ENCODE measurements at places on chromosomes 16 and 17.

GRCh38 chr17:81520021-81520901, 7.7 kb upstream of the ACTG1 start:
- DNase-seq, result no peak

GRCh38 chr17:21339011-21339410, 37.1 kb upstream of the KCNJ12 start:
- DNase-seq, result no peak

DNA sequence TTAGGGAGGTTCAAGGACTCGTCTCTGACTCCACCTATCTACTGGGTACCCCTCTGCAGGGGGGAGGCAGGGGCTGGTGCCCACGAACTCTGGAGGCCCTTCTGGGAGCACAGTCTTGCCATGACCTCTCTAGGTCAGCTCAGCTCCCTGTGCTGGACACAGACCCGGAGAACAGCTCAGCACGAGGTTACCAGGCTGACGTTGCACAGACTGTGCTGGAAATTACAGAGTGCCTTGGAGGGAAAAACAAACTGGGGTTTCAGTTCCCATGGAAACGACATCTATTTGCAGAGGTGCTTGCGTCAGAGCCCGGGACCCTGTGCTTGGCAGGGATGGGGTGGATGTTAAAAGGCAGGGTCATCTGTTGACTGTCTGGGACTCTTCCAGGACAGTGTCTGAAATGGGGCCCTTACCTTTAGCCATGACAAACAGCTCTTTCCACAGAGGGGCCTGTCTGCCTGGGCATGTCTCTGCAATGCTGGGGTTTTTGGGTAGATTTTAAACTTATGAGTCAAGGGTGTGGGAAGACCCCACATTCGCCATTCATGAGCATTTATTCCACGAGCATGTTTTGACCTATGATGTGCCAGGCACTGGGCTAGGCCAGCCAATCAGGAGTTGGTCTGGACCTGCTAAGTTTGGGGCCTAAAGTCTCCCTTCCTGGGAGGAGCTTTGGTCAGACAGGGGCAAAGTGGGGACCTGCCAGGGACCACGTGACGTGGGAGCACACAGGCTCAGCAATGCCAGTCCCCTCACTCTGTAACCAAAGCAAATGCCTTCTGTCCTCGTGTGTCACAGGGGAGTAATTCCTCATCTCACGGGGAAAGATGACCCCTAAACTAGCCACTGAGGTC, 22.5 kb downstream of the CCR7 start:
- DNase-seq, result no peak

DNA sequence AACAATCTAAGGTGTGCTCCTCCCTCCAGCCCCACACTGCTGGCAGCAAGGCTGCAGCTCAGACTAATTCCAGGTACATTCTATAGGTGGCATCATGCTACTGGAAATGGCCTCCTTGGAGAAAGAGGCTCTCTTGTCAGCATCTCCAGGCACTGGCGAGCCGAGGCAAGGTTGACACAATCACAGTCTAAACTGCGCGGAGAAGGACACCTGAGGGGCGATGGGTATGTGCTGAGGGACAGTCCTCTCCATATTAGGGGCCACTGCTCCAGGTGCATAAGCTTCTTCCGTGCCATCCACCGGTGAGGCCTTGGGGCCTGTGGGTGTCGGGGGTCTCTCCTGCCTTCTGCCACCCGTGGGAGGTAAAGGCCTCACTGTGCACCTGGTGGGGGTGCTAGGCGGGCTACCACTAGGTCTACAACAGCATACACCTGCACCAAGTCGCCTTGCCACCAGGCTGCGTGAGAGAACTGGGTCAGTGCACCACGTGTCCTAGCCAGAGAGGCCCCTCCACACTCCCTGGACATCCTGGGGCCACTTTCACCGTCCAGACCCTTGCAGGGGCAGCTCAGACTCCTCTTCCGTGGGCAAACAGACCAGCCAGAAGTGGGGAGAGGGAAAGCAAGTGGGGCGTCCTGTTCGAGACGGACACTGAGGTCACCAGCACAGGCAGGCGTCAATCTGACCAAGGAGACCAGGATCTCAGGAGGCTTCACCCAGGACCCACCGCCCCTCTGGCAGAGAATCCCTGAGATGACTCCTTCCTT, 12.1 kb upstream of the CBX8 start:
- DNase-seq, result no peak

GRCh38 chr16:67770346-67770991, 35.9 kb downstream of the RANBP10 start:
- DNase-seq, result no peak

DNA sequence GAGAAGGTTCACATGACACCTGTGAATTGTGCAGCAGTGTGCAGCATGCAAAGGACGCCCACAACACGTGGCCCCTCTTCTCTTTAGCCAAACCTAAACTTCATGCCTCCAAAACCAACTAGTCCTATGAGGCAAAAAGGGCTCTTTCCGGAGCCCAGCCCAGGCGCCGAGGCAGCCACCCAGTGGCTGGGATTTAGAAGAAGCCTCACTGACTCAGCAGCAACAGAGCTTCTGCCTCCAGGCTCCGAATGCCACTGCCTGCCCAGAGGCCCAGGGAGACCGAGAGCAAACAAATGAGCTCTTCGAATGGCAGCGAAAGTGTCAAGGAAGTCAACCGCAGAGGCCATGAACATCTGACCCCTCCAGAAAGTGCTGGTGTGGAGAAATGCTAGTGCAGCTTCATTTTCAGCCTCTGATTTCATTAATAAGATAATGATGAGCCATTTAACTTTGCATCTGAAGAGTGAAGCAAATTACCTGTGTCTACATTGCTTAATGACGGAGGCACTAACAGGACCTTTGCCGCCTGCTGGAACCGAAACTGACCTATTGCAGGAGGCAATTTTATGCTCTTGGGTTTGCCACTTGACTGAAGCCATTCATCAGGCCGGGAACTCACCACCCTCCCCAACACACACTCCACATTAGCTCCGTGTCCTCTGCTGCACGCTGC, 157.7 kb upstream of the RPL38 start:
- no peak for DNase-seq

GRCh38 chr17:9079461-9080103, 58.3 kb downstream of the NTN1 start:
- DNase-seq, result no peak

DNA sequence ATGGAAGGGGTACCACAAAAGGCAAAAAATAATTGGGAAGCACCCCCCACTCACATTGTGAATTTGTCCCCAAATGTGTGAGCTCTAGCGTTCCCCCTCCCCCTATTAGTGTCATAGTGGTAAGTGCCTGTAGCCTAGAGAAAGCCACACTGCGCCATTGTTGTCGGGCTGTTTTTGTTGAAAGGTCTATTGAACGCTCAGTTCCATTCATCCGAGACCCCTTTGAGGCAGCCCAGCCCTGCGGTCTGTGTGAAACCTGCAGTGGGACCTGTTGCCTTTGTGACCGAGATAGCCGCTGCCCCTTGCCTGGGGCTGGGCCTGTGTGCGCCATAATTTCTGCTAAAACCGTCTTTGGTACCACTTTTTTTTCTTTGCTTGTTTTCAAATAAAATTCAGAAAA, 3.0 kb downstream of the JPT2 start:
- no peak for DNase-seq

GRCh38 chr16:8620535-8620934, 963 bp upstream of the METTL22 start:
- no peak for DNase-seq

DNA sequence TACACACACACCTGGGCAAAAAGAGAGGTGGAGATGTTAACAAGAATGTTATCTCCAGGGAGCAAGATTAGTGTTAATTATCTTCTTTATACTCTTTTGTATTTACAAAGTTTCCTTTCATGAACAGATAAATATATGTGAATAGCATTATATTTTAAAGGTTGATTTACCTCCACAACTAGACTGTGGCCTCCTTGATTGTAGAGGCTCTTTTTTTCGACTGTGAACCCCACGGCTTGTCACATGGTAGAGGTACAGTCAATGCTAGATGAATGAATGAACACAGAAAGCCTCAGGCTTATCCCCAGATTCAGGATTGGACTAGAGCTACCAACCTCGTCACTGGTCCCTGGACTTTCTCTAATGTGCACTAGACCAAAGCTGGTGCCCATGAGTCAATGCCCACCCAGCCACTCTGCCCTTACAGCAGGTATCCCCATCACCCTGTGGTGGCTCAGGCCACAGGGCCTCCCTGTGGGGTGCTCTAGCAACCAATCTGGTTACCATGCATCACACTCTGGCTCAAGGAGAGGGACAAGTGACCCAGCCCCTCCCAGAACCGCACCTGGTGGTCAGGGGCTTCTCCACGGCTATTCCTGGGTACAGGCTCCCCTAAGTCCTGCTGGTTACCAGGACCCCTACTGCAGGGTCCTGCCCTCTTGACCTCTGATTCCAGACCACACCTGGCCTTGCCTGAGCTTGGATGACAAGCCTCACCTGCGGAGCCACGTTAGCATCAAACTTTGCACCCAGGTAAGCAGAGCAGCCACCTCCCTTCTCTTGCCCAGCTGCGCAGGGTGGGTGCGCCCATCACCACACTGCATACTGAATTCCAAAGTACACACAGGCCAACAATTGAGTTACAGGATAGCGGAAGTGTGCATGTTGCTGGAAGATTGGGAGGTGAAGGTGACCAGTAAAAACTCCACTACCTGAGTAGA, 101.0 kb downstream of the CDYL2 start:
- no peak for DNase-seq

GRCh38 chr16:11405331-11406176, 60.3 kb downstream of the RMI2 start:
- peak; percentile 0 for DNase-seq

DNA sequence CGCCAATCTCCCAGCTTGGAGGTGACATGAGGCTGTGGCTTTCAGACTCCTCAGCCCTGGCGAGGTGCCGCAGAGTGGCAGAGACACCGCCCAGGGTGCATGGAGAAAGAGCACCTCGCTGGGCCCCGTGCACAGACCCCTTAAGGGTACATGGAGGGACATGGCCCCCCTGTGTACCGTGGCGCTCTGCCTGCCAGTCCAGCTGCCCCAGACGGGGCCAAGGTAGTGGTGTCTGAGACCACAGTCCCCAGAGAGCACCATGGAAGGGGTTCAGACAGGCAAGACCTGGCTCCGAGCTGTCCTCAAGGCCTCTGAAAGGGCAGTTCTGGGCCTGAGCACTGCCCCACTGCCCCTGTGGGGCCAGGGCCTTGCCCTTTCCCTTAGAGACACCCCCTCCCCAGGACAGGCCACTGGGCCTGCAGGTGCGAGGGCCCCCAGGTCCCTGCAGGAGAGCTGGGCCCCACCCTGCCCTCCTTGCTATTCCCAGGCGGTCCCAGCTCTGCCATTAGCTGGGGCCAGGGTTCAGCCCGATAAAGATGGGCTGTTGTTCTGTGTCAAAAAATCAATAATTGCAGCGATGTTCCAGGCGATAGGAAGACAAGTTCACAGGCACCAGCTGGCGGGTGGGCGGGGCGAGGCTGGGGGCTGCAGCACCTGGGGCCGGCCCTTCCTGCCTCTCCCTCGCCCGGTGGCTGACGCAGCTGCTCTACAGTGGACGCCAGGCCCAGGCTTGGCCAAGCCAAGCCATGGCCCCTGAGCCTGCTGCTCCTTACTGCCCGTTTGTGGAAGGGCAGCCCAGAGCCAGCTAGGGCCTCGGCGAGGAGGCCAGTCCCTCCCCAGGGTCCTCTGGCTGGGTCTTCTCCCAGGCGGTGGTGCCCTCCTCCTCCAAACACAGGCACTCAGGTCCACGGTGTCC, 51.7 kb downstream of the ZFPM1 start:
- DNase-seq, result no peak

GRCh38 chr16:69294051-69294450, 17.1 kb upstream of the VPS4A start:
- DNase-seq, result no peak

GRCh38 chr16:65702707-65703402, 581.0 kb upstream of the CDH11 start:
- no peak for DNase-seq

- DNase-seq, result no peak
These were observed 35.4 kb downstream of the CHD9 start for GRCh38 chr16:53090286-53090590.

DNA sequence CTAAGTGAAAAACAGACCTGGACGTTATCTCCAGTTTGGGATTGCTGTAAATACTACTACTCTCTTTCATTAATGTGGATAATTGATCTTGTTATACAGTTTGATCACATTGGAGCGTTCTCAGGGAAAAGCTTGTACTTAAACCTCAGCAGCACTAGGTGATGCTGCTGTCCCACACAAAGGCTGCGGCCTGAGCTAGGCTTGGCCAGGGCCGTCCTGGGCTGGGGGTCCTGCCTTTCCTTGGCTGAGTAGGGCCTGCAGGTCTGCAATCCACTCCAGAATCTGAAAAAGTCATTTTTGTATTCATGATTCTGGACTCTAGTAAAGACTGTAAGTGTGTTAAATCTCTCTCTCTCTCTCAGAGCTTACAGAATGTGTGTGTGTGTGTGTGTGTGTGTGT, 23.7 kb upstream of the PMFBP1 start:
- no peak for DNase-seq

- DNase-seq, result no peak
These were observed 225.3 kb upstream of the TBX2 start for GRCh38 chr17:61174310-61174709.

DNA sequence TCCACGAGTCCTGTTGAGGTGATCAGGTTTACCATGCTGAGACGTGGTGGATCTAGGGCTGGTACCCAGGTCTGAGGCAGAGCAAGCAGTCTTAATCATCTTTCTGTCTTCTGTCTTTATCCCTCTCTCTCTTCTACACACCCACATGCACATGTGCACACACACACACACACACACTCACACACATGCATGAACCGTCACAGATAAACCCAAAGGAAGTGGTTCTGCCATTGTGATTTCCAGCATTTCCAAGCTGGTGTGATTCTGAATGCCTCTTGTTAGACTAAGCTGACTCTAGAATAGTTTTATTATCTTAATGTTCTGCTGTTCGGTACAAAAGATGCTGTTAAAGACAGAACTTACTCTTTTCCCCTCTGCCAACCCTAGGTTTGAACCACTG, 411.8 kb upstream of the SALL1 start:
- DNase-seq, result no peak

DNA sequence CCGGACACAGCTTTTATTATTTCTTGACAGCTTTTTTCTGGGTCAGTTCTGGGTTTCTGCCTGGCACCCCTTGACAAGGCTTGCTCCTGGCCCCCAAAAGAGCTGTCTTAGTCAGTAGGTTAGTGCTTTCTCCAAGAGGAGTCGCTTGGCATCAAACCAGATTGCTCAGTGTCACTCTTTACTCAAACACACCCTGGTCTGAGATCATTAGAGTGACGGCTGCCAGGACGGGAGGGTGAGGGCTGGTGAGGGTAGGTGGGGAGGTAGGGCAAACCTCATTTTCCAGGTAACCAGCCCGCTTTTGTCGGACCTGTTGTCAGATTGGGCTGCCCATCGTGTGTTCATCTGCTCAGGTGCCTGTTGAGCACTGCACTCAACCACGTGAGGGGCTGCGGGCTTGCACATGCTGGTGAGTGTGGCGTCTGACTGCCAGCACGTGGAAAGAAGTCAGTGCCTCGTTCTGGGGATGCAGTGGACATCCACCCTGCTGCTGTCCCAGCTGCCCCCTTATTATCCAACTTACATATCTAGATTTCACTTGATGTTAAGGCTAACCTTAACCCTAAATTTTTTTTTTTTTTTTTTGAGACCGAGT, 12.4 kb downstream of the TMEM94 start:
- no peak for DNase-seq

DNA sequence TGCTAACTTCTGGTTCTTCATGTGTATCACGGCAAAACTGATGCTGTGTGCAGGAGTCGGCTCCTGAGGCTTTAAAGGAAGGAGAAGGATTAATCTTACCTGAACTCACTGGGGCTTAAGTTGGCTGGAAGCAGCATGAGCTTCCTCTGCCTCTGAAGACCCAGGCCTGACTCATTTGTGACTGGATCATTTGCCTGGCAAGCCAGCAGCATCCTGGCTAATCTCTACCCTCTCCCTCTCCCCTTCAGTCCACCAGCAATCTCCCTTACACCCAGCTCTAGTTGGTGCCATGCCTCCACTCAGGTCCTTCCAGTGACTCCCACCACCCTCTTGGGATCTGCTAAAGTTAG, 150.3 kb downstream of the IRX3 start:
- no peak for DNase-seq
